ENCODE measurements at places on chromosomes 11 and 22. TPM values are rescaled to one million over a fixed set of nuclear protein-coding genes. Genes with fewer than 3 reads are reported as not detected.

The CXCR5 gene
- total RNA-seq = 0.45 TPM

DNA sequence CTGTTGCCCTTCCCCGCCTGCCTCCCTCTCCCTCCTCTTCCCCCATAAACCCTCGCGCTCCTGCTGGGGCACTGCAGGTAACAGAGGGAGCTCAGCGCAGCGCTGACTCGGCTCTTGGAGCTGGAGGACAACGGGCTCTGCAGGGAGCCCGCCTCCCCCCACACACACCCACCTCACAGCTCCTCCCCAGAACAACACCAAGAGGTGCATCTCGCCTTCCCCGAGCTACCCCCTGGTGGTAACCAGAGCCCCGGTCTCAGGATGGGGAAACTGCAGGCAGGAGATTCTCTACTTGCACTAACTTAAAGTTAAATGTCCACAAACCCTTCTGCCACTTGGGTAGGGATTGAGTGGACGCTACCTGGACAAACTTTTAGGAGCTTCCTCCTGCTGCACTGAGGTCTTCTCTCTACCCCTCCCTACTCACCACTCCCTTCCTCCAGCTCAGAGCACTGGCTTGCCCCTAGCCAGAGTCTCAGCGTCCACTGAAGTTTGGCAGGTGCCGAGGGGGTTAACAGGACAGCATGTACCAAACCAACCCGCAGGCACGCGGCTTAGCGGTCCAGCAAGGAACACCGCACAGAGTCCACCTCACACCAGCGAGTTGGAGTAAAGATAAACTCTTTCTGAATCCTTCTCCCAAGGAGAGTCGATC is 4.0 kb upstream of the SCN4B start:
- no peak for DNase-seq

- DNase-seq = peak; percentile 59
These were observed 192.6 kb downstream of the CASP12 start for GRCh38 chr11:104705490-104706190.

- no peak for DNase-seq
These were observed 4.7 kb upstream of the KDELR3 start for GRCh38 chr22:38462960-38463784.

GRCh38 chr22:32753591-32753990 is 47.9 kb upstream of the TIMP3 start:
- DNase-seq = no peak

DNA sequence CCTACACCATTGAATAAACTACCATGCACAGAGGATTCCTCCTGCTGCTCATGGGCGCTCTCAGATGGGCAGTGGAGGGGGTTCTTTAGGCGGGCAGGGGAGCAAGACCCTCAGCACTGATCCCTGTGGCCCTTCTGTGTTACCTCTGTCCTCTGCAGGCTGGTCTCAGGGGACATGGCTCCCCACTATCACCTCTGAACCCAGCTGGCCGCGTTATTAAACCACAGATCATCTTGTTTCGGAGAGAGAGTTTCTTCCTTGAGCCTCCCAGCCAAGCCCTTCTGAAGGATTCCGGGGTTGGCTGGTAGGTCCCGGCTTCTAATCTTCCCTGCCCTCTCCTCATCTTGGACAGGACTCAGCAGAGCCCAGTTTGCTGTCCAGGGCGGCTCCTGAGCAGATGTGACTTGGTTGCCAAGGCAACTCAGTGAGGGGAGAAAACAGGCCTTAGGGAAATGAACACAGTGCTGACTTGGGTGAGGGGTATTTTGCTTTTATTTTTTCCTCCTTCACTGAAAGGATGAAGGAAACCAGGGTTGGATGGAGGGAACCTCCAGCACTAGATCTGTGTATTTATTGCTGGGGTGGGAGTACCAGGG is 13.3 kb downstream of the APOL3 start:
- DNase-seq = no peak

DNA sequence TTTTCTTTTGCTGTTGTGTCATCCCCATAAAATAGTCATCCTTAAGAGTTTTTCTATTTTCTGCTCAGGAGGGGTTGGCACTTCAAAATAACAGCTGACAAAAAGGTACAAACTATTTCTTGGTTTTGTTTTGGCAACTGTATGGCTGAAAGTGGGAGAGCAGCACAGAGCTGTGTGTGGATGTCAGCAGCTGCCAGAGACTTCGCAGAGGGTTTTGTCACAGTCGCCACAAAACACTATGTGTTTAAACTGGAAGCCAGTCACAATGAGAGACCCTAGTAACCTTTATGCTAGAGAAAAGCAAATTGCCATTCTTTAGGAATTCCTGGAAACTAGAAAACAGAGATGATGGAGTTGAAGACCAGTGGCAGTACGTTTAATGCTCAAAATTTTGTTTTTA is 189.6 kb upstream of the CCDC90B start:
- no peak for DNase-seq

- DNase-seq = no peak
These were observed 100.6 kb downstream of the CSNK2A3 start for GRCh38 chr11:11252403-11252802.

DNA sequence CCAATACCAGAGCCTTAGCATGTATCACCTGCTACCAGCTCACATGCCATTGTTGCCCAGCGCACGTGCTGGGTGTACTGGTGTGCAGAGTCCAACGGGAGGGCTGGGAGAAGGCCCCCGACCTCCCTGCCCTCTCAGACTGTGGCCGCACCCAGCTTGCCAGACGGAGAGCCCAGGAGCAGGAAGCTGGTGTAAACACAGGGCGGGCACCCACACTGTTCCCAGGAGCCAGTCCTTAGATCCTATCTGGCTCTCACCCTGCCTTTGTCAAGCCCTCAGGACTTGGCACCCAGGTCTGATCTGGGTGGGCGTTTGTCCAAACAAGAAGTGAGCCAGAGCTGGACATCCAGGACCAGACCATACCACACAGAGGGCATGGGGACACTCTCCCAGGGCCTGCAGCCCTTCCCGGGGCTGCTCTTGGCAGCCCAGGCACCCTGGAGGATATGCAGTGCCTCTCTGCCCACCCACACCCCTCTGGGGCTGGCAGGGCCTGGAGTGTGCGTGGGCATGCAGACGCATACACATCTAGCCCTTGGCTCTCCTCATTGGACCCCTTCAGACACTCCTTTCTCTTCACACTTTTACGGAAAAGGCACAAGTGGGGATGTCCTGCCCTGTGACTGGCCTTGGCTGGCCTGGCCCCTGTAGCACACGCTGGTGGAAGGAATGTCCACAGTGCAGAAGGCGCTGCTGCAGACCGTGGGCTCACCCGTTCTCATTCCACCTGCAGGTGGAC is 19.9 kb upstream of the CLDN5 start:
- no peak for DNase-seq

The PLEKHA7 gene
- total RNA-seq = 4.5 TPM

- no peak for DNase-seq
These were observed 97.3 kb downstream of the ELP4 start for GRCh38 chr11:31606893-31607292.

GRCh38 chr11:86138958-86139357 is 70.1 kb upstream of the PICALM start:
- peak; percentile 84 for DNase-seq

- no peak for DNase-seq
These were observed 101.8 kb downstream of the NAV2 start for GRCh38 chr11:19814421-19814820.

The CLMP gene
- 0.21 TPM for total RNA-seq

DNA sequence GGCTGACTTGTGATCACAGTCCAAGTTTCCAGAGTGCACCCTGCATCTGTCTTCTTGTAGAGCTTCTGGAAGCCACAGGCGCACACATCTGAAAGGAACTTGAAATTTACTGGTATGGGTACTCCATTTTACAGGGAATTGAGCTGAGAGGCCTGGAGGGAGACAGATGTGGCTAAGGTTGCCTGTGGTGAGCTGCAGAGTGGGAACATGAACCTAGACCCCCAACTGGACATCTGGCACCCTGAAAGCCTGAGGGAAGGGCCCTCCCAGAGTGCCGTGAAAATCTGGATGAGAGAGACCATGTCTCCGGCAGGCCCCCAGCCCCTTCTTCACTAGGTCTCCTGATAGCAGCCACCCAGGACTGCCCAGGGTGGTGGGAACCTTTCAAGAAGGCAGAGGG is 22.6 kb upstream of the SOX10 start:
- no peak for DNase-seq

Data from GM12878 (cell line).